Activated CD4-positive, alpha-beta T cell treated with anti-CD3 and anti-CD28 coated beads, Interleukin-2, amount 50 U/mL, for 24 hours (primary cell): ENCODE measurements at places on chromosomes 11 and 22.

GRCh38 chr11:21174781-21175180 lies 505.4 kb downstream of the NELL1 start:
- DNase-seq, result no peak

GRCh38 chr22:47561115-47561675 lies 798.7 kb downstream of the TBC1D22A start:
- no peak for DNase-seq

GRCh38 chr11:79050786-79051185 lies 390.0 kb downstream of the TENM4 start:
- DNase-seq, result no peak

GRCh38 chr11:46386674-46387073 lies 4.9 kb downstream of the CHRM4 start:
- no peak for DNase-seq

GRCh38 chr11:27002838-27003237 lies 8.9 kb downstream of the FIBIN start:
- DNase-seq, result no peak

GRCh38 chr22:27507111-27507611 lies 294.4 kb downstream of the MN1 start:
- DNase-seq, result no peak

- DNase-seq, result no peak
Measured at GRCh38 chr11:60797846-60798630, 12.9 kb downstream of the MS4A10 start.

DNA sequence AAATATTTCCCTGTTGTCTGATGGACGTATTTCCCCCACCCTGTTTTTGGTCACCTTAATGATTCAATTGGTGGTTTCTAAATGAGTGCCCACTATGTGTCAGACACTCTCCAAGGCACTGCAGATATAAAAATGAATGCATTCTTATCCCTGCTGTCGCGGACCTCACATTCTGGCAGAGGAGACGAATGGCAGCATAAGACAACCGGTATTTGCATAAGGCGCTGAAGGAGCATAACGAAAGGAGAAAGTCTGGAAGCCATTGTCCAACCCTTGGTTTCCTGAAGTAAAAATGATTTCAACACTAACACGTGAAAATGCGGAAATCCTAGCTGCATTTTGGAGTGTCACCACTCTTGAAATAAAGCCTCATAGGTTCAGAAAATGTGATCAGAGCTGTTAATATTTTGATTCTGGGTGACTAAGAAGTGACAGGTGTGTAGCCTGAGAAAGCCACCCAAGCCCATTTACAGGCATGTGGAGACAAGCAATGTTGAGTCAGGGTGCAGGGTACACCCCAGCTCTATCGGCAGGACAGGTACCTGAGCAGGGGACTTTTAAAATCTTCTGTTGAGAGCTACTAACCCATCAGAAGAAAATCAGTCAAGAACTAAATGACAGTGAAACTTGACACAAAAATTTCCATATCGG lies 10.1 kb upstream of the GAB2 start:
- no peak for DNase-seq

DNA sequence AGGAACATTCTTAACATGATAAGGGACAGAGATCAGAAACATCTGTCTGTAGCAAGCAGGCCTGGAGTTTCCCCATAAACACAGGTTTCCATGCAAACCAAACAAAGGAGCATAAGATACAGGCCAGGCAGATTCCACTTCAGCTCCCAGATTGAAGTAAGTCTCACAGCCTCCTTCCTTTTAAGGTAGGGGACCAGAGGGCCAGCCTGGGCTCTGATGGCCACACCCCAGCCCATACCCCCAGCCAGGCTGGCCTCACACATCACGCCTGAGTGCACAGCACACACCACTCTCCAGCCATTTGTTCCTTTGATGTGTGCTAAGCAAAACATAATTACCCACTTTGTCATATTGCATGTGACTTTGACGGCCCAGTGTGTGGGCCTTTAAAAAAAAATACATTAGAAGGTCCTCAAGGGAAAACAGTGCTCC lies 518.7 kb downstream of the NTM start:
- no peak for DNase-seq

DNA sequence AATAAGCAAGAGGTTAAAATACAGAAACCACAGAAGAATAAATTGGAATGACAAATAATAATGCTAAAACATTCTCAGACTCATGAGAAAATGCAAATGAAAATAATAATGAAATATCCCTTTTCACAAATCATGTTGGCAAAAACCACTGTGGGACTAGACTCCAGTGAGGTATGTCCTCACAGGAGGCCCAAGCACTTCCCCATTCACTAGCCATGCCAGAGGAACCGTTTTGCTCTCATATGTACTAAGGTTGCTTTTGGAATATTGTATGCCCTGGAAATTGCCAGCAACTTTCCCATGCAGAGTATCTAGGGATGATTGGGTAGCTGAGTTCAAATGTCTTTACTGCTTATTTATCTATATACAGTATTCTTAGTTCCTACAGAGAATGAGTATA lies 106.2 kb upstream of the CHORDC1 start:
- DNase-seq, result no peak

DNA sequence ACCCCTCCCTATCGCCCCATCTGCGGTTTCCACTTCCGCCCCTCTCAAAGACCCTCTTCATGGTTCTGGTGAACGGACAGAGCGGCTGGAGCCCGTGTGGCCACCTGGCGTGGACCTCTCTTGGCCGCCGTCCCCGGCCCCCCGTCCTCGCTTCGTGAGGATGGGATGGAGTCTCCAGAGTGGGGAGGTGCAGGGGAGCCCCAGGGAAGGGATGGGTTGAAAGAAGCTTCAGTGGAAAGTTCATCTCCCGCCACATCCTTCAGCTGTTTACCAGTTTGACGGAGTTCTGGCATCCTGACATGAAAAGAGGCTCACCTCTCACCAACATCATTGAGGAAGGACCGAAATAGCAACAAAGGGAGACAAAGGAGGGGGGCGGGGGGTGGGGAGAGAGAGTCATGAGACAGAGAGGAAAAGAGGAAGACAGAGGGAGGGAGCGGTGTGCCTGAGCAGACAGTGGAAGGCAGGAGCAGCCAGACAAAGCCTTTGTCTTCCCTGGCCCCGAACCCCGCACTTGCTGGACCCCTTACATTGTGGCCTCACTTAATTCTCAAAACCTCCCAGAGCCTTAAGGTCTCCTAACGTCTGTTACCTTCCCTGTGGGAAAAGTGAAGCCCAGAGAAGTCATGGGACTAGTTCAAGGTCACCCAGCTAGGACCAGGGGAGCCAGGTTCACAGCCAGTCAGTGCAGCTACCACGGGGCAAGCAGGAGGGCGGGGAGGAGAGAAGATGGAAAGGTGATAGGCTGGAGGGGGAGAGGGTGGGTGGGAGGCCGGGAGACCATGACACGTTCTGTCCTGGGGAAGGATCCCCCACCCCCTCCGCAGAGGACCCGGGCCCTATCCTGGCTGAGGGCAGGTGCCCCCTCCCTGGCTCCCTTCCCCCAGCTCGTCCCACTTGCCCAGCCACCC lies 54.9 kb downstream of the CD6 start:
- DNase-seq, result peak; percentile 52

DNA sequence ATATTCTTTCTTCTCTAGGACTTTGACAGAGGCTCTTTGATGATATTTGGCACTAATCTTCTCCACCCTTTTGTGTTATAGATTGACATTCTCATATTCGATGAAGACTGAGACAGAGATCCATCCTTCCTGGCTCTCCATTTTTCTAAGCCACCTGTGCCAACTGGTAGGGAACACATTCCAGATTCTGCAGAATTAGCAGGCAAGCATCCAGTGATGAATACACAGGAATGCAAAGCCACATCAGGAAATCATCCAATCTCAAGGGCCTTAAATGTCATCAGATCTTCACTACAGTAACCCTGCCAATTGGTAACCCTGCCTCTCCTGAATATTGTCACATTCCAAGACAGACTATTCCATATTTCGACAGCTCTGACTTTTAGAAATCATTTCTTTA lies 718.4 kb upstream of the API5 start:
- no peak for DNase-seq

GRCh38 chr11:15275141-15275540 lies 160.4 kb downstream of the INSC start:
- DNase-seq, result no peak

GRCh38 chr11:19978668-19979518 lies 181.4 kb downstream of the DBX1 start:
- no peak for DNase-seq

GRCh38 chr11:65355776-65356393 lies 1.3 kb downstream of the TIGD3 start:
- no peak for DNase-seq

GRCh38 chr11:68503251-68503687 lies 42.7 kb downstream of the PPP6R3 start:
- no peak for DNase-seq

GRCh38 chr11:66100272-66101065 lies 30.4 kb downstream of the PACS1 start:
- DNase-seq, result peak; percentile 36

- peak; percentile 69 for DNase-seq
Measured at GRCh38 chr11:60971520-60971919, at the start of gene CD6. CD6 (plus strand) TSS chr11:60971680; CDS start chr11:60971866, 186 bp downstream.

GRCh38 chr11:70574725-70575347 lies 176.5 kb downstream of the CTTN start:
- DNase-seq, result no peak

- DNase-seq, result no peak
Measured at GRCh38 chr11:86192519-86193257, 51.9 kb upstream of the EED start.

- no peak for DNase-seq
Measured at GRCh38 chr11:65599216-65599954, 3.8 kb upstream of the KCNK7 start.

DNA sequence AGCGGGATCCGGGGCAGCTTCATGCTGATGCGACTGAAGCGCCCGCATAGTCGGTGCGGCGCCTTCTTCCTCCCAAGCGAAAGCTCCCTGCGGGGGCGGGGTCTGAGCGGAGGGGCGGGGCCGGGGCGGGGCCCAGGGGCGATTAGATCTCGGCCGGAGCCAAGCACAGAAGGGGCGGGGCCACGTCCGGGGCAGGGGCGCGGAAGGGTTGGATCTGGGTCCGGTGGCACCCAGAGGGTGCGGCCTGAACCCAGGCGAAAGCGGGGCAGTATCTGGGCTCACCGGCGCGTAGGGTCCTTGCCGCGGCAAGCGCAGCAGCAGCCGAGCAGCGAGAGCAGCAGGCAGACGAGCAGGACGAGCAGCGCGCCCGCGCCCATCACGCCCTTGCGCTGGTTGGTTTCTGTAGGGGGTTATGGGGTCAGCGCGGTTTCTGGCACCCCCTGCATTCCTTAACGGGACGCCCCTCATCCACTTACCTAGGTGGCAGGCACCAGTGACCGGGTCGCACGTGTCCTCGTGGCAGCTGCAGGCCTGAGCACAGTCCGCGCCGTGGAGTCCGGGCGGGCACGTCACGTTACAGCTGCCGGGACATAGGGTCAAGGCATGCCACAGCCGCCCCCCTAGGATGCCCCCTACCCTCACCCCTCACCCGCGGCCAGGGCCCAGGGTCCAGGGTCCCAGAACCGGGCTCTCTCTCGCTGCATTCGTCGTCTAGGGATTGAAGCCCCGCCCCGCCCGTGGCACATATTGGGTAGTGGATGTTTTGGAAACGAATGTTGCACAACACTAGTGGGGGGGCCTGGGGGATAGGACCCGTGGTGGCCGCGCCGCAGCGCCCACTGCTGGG lies 8.1 kb downstream of the SCARF2 start:
- peak; percentile 55 for DNase-seq

- DNase-seq, result no peak
Measured at GRCh38 chr22:22124374-22124773, 120.2 kb upstream of the VPREB1 start.

- no peak for DNase-seq
Measured at GRCh38 chr11:6523253-6523652, 26.2 kb downstream of the DNHD1 start.

DNA sequence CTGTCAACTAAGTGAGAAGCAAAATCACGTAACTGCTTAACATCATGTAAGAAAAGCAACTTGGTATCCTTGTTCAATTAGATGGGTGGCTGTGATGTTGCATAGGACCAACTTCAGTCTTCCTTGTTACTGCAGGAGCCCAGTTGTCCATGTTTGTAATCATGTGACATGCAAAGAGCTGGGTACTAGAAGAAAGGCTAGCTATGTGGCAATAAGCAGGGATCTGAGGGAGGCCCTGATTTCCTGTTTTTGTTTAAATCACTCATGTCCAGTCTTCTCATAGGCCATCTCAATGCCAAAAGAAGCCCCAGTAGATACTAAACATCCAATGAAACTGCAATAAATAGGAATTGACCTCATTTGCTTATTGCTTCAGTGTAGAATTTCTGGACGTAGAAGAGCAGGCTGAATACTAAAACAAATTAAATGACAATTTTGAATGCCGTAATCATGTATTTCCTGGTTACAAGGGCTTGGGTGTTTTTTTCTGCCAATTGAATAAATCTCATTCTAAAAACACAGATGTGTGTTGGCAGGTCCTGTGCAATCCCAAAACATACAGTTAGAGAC lies 140.8 kb upstream of the ARHGAP20 start:
- no peak for DNase-seq

DNA sequence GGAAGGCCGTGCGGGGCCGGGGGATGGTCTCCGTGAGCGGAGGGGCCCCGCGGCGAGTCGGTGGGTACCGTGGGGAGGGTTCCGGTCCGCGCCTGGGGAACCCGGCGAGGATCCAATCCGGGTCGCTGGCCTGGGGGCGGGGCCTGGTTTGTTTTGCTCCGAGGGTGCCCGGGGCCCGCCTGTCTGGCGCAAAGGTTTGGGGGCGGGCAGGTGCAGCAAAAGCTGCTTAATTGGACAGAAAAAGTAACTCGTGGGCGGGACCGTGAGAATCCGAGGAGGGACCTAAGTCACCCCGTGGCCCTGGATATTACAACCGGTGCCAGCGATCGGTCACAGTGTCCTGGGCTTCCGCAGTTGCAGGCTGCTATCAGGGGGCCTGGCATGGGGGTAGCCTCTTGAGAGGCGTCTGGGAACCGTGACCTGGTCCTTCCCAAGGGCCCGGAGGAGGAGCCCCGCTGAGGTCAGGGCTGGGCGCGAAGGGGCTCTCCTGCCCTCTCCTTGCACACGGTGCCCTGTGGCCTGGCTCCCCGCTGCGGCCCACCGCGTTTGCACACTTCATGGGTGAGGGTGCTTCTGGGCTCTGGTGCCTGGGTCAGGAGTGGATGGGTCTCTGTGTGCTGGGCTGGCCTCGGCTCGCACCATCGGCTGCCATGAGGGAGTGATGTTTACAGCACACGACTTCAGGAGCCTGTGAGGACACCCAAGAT lies 1.4 kb downstream of the PNPLA2 start:
- peak; percentile 74 for DNase-seq

DNA sequence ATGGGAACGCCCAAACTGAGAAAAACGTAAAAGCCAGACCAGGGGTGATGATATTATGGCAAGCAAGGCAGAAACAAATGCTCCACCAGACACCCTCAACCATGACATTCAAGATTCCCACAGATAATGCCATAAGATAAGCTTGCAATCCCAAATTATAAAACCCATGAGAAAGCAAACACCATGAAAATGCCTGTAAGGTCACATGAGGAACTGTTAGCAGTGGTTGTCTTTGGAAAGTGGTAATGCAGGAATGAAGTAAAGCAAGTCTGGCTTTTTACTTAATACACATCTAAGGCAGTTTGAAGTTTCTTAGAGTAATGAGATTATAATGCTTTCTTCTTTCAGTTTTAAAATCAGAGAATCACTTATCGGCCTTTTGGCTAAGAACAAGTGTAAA lies 111.0 kb downstream of the MN1 start:
- no peak for DNase-seq

- DNase-seq, result no peak
Measured at GRCh38 chr11:34792814-34793258, 123.3 kb downstream of the APIP start.
